ENCODE measurements at places on chromosomes 3 and 15.

GRCh38 chr3:60742606-60743145 is 508.6 kb downstream of the FHIT start:
- no peak for DNase-seq
- no peaks in the 10 kb centered on the region for H3K36me3 ChIP-seq
- no peak overlapping the region for H3K27ac ChIP-seq
- H3K4me3 ChIP-seq, result no peak overlapping the region
- peaks cover 15% of the 10 kb centered on the region for H3K4me1 ChIP-seq
- H3K27me3 ChIP-seq, result no peaks in the 10 kb centered on the region

DNA sequence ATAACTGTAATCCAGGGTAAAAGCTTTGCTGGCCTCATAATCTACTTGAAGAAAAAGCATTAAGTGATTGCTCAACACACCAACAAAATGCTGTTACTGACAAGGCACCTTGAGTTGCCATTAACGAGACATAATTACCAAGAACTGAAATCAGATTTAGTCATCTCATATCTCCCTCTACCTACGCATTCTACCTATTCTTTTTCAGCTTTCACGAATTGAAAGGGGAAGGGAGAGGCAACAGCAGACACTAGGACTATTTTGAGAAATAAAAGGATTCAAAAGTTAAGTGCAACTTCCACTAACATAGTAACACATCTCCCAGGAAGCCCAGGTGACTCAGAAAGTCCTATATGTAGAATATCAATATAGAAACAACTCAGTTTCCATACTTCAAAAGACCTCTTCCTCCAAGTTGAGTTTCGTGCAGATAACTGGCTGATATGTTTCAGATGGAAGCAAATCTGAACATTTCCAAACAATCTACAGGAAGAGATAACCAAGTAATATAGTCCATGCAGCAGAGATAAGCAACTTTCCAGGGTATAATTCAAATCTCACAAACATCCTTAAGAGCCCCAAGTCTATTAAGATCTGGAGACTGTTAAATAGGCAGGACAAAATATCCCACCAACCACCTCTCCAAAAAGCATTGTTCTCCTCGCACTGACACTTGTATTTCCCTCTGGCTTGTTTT is 1.9 kb downstream of the OSBPL10 start:
- no peak for DNase-seq
- no peaks in the 10 kb centered on the region for H3K27me3 ChIP-seq
- H3K4me3 ChIP-seq, result no peak overlapping the region

- no peak overlapping the region for H3K4me3 ChIP-seq
- H3K27me3 ChIP-seq, result no peaks in the 10 kb centered on the region
- peaks cover 21% of the 10 kb centered on the region for H3K4me1 ChIP-seq
- H3K36me3 ChIP-seq, result no peaks in the 10 kb centered on the region
- no peak for DNase-seq
Measured at GRCh38 chr3:115666920-115667737, 43.8 kb downstream of the GAP43 start.

DNA sequence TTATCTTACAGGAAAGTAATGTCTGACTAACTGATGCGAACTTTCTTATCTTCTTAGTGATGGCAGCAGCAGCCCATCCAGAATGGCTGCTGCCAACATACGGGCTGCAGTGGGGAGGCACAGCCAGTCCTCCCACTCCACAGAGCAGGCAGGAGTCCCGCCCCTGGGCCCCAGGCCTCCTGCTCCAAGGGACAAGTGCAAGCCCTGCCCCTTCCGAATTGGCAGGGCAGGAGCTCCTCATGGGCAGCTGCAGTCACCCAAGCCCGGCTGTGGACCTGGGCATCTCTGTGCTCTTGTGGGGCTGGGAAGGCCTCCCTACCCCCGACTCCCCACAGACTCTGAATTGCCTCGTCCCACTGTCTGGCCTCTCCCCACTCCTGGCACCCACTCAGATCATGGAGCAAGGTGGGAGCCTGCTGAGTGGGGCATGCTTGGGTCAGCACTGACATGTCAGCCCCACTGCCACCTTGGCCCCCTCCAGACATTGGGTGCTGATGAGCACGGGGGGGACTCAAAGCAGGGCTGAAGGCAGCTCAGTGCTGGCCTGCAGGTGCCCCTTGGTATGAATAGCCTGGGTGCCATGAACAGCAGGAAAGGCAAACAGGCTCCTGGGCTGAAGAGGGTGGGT is 618.9 kb upstream of the KCNMB2 start:
- H3K27ac ChIP-seq, result no peak overlapping the region
- no peaks in the 10 kb centered on the region for H3K36me3 ChIP-seq
- no peak for DNase-seq
- H3K4me1 ChIP-seq, result no peaks in the 10 kb centered on the region
- no peak overlapping the region for H3K4me3 ChIP-seq
- H3K27me3 ChIP-seq, result no peaks in the 10 kb centered on the region

DNA sequence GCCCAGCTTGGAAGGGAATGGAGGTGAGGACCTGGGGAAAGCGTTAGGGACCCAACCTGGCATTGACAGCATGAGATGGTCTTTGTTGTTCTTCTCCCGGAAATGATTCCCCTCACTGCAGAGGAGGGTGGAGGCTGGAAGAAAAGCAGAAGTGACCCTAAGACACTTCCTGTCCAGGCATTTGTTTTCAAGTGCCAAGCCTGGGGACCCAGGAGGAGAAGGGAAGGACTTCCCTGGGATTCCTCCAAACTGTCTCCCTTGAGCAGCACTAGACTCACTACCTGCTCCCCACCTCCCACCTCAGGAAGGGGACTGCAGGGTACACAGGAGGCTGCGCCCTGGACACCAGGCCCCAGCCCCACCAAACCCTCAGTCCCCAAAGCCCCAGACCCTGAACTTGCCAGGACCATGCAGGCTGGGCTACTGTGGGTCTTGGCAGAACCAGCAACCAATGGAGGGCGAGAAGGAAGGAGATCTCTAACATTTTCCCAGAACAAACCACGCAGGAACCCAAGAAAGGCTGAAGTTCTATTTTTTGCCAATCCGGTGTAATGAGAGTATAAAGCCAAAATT is 9.8 kb upstream of the VIPR1 start:
- H3K27me3 ChIP-seq, result no peaks in the 10 kb centered on the region
- peaks cover 23% of the 10 kb centered on the region for H3K4me1 ChIP-seq
- peak overlapping the region; percentile 33 for H3K27ac ChIP-seq
- DNase-seq, result no peak
- no peaks in the 10 kb centered on the region for H3K36me3 ChIP-seq

DNA sequence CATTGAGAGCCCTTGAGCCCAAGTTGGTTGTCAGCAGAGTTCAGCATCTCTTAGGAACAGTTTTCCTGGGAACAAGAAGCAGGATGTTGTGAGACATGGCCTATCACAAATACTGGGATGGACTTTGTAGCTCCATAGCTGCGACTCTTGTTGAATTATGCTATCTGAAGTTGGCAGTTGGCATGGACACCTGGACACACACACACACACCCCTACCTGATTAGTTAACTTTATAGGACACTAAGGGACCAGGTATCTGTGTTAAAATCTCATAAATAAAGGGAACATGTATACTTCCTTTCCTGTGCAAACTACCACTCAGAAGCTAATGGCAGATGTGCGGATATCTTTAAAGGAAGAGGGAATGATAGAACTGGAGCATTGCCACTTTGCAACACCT is 10.2 kb upstream of the CHRNA7 start:
- H3K4me3 ChIP-seq, result no peak overlapping the region
- H3K27ac ChIP-seq, result no peak overlapping the region
- DNase-seq, result no peak

- H3K27me3 ChIP-seq, result peaks cover 18% of the 10 kb centered on the region
- peaks cover 7% of the 10 kb centered on the region for H3K4me1 ChIP-seq
- no peak overlapping the region for H3K4me3 ChIP-seq
- H3K27ac ChIP-seq, result no peak overlapping the region
Measured at GRCh38 chr3:25888892-25889524, 99.1 kb downstream of the OXSM start.

DNA sequence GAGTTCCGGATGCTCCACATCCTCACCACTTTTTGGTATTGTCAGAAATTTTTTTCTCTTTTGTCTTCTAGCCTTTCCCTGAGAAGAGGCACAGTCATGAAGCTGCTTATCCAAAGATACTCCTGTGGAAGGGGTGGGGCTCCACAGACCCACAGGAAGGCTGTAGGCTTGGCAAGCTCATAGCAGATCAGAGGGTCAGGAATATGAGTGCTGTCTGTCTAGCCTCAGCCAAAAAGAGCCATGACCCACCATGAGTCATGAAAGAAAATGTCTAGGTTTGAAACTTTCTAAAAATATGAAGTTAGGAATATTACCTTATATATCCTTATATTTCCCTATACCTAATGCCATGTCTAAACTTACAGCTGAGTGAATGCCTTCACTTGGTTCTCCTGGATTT is 118.2 kb upstream of the THBS1 start:
- H3K36me3 ChIP-seq, result no peaks in the 10 kb centered on the region
- peaks cover 39% of the 10 kb centered on the region for H3K4me1 ChIP-seq
- H3K27me3 ChIP-seq, result no peaks in the 10 kb centered on the region

- no peaks in the 10 kb centered on the region for H3K36me3 ChIP-seq
- H3K27ac ChIP-seq, result peak overlapping the region; percentile 54
- no peak for DNase-seq
- no peaks in the 10 kb centered on the region for H3K27me3 ChIP-seq
- H3K4me3 ChIP-seq, result no peak overlapping the region
Measured at GRCh38 chr15:78035321-78035751, 42.2 kb downstream of the TBC1D2B start.

DNA sequence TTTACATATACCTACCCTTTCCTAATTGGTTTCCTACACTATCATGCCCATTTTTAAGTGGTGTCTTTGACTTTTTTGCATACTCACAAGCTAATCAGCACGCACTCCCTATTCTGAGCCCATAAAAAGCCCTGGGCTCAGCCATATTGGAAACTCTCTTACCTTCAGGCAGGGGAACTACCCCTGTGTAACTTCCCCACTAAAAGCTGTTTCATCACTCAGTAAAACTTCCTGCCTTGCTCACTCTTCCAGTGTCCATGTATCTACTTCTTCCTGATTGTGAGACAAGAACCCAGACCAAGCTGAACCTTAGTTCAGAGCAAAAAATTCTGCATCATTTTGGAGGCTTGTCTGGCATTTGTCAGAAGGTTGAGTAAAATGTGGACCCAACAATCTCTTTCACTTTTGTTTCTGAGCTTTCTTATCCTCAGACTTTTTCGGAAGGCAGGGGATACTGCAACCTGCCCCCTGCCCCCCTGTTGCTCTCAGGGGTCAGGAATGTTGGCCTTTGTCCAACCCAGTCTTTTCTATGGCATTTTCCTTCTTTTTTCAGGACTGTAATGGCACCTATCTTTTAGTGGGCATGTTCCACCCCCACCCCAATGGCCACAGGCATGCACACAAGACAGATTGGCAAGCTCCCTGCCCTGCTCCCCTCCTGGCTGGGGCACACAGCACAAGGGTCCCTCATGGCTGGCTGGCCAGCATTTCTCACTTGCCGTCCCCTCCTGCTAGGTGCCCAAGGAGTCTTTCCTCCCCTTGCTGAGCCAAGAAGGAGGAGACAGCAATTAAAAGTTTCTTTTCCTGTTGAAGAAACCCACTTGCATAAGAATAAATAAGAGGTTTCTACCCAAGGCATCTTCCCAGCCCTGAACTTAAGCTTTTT is 26.3 kb upstream of the TMEM45A start:
- no peak for DNase-seq
- no peaks in the 10 kb centered on the region for H3K27me3 ChIP-seq
- no peak overlapping the region for H3K27ac ChIP-seq
- H3K36me3 ChIP-seq, result no peaks in the 10 kb centered on the region
- no peak overlapping the region for H3K4me3 ChIP-seq

DNA sequence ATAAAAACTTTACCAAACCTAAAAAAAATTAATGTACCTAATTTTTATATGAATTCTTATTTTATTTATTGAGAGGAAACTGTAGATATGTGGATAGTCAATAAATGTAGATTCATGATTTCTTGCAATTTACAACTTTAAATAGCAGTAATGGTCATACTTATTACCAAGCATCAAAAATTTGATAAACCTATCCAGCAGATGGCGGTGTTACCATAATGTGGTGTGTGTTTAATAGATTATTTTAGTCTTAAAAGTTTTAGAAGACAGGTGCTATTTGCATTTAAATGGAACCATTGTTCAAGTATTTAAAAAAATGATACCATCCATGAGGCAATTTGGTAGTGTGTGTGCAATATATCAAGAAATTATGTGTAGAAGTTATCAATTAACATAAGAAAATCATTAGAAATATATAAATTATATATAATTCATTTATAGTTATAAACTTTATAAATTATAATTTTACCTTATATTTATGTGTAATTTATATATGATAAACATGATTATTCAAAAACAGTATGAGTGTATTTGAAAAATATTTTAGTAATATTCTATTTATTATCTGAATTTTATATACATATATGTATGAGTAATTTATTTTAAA is 176.0 kb upstream of the BCHE start:
- no peaks in the 10 kb centered on the region for H3K4me1 ChIP-seq
- no peaks in the 10 kb centered on the region for H3K36me3 ChIP-seq
- H3K4me3 ChIP-seq, result no peak overlapping the region
- H3K27ac ChIP-seq, result no peak overlapping the region
- DNase-seq, result no peak
- H3K27me3 ChIP-seq, result no peaks in the 10 kb centered on the region

- peaks cover 4% of the 10 kb centered on the region for H3K36me3 ChIP-seq
- no peak overlapping the region for H3K4me3 ChIP-seq
- DNase-seq, result no peak
- H3K27me3 ChIP-seq, result no peaks in the 10 kb centered on the region
- no peak overlapping the region for H3K27ac ChIP-seq
Measured at GRCh38 chr3:188706176-188706575, 465.6 kb upstream of the TPRG1 start.

DNA sequence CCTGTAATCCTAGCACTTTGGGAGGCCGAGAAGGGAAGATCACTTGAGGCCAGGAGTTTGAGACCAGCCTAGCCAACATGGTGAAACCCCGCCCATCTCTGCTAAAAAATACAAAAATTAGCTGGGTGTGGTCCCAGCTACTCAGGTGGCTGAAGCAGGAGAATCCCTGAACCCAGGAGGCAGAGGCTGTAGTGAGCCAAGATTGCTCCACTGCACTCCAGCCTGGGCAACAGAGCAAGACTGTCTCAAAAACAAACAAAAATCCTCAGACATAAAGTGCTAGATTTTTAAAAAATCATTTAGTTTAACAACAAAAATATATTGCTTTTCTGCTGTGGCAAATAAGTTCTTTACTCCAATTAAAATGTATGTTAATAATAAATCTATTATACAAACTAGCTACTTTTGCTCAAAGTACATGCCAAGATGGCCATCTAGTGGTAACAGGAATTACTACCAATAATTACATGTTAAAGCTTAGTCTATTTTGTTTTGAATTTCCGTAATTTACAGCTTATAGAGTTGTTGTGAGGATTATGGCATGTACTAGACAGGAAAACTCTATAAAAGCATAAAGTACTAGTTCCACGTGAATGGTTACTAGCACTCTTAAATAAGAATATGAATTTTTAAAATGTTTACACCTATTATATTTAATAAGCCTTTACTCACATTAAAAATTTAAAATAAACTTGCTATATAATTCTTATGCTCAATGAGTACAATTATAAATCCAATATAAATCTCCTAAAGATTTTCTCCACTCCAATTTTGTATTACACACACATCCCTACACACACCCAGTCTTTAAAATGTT is 39.0 kb downstream of the GABPB1 start:
- no peak overlapping the region for H3K27ac ChIP-seq
- no peak for DNase-seq
- H3K4me1 ChIP-seq, result no peaks in the 10 kb centered on the region
- no peaks in the 10 kb centered on the region for H3K27me3 ChIP-seq
- no peak overlapping the region for H3K4me3 ChIP-seq
- H3K36me3 ChIP-seq, result no peaks in the 10 kb centered on the region

GRCh38 chr3:56989169-56989976 is 71.1 kb upstream of the SPATA12 start:
- H3K36me3 ChIP-seq, result no peaks in the 10 kb centered on the region
- H3K4me1 ChIP-seq, result peaks cover 33% of the 10 kb centered on the region
- H3K27ac ChIP-seq, result peak overlapping the region; percentile 59
- H3K27me3 ChIP-seq, result no peaks in the 10 kb centered on the region
- peak overlapping the region; percentile 45 for H3K4me3 ChIP-seq

All from left ventricle myocardium inferior (tissue), 1 donor.